ENCODE measurements at places on chromosomes 2 and 18.

DNA sequence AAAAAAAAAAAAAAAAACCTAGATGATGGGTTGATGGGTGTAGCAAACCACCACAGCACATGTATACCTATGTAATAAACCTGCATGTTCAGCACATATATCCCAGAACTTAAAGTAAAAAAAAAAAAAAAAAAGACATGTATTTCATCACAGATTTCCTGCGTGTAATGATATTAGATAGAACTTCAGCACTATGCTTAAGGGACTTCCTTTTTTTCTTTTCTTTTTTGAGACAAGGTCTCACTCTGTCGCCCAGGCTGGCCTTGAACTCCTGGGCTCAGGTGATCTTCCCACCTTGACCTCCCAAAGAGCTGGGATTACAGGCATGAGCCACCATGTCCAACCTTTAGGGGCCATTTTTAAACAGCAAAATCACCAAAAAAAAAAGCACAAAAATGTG, 42.0 kb downstream of the NEURL3 start:
- no peak for DNase-seq

GRCh38 chr2:1366546-1367134, 46.6 kb upstream of the TPO start:
- no peak for DNase-seq

DNA sequence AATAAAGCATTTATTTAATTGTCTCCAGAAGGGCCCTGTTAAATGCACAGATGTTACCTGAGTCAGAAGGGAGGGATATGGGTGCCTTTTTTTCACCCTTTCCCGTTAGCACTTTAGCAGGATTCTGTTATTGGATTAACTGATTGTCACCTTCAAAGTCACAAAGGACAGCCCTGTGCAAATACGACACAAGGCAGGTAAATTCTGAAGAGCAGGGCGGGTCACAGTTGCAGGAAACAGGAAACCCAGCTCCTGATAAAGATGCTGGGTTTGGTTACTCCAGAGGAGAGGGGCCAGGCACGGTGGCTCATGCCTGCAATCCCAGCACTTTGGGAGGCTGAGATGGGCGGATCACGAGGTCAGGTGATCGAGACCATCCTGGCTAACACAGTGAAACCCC, 11.4 kb upstream of the PKDCC start:
- no peak for DNase-seq

DNA sequence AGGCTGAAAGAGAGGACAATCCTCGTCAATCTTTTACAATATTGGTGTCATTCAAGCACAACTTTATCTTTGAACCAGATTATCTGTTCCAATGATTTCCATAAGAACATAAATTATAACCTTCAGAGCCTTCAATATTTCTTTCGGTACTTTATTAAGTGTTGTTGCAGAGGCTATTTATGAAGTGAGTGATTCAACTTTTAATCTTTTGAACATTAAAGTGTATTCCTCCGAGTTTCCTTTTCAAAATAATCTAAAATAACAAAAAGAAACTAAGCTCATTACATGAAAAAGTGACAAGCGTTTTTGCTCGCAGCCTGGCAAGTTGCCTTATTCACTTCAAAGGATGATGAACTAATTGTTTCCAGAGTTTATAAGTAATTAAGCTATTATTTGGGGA, 149.0 kb downstream of the MEIS1 start:
- DNase-seq = no peak

DNA sequence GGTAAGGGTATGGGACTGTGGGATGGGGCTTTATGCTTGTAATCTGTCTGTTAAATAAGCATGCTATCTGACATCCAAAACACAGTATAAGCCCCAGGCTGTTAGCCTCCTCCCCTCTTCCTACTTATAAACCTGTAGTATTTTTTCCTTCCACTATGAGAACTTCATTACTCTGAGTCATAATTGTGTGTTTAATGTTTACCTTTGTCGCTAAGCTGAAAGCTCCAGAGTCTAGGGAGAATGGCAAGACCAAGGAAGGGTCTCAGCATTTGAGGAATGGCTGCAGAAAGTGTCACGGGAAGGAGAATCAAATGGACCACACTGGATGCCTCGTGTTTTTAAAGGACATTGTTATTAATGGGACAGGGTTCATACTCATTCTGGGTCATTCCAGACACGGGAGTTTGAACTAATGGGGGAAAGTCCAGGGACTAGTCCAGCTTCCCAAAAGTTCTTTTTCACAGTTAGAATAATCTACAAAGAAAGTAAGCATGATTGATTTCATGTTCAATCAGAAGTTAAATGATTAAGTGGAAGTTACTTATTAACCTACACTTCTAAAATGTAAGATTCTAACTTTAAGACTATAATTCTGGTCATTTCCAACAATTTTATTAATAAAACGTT, 292.2 kb downstream of the AFF3 start:
- no peak for DNase-seq

DNA sequence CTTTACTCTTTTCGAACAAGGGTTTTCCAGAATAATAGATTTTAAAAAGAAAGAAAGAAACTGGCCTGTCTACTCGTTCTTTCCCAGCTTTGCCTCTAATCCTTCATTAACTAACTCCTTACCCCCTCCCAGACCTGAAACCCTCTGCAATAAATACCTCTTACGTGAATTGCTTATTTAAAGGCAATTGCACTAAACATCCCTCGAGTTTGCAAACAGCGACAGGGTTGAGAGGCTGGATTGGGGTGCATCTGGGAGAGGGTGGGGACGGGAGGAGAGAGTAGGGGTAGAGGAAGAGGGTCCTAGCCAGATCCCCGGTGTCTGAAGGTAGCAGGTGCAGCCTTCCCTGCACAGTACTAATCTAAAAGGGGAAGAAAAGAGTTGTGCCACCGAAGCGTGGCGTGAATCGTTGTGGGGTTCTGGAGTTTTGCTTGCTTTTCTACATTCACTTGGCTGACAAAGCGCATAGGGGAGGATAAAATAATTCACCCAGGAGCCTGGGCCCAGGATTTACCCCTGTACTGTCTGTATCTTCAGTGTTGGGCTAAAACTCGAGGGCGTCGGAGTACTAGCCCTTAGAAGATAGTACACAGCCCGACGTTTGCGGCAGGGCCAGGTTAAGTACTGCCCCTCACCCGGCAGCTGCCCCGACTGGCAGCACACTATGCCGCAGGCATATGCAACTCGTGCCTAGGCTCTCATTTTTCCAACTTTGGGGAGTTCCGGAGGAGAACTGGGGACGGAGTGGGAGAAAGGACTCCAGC, 1.9 kb upstream of the NEUROD1 start:
- DNase-seq = no peak

DNA sequence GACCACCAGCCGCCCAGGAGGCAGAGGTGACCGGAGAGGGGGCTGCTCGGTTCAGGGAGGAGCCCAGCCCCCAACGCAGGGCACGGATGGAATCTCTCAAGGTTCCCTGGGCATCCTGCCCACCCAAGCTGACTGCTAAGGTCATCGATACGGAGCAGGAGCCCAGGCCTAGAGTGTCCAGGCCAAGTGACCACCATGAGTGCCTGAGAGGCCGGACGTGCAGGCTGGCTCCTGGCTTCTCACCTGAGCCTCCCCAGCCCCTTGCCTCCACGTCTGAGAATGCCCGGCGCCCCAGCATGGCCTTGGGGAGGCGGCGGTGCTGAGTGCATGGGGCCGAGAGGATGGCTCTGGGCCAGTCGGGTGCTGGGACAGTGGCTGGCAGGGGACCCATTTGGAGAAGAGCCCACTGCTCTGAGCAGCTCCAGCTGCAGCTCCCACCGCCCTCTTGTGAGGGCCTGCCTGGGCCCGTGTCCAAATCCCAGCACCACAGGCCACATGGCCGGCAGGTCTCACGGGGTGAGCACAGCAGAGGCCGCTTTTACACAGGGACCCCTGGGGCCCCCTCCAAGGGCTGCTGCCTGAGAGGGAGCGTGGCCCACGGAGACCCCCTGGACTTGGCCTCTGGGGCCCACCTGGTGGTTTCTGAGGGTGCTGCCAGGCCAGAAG, 102.8 kb upstream of the CTDP1 start:
- no peak for DNase-seq

DNA sequence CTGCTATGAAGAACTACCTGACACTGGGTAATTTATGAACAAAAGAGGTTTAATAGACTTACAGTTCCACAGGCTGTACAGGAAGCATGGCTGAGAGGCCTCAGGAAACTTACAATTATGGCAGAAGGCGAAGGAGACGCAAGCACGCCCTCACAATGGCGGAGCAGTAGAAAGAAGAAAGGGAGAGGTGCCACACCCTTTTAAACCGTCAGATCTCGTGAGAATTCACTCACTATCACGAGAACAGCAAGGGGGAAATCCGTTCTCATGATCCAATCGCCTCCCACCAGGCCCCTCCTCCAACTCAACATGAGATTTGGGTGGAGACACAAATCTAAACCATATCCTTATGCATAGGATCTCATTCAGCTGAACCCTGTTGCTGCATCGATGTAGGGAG, 84.6 kb upstream of the ZNF532 start:
- DNase-seq = no peak

- DNase-seq = no peak
Measured at GRCh38 chr2:230254152-230254881, 28.8 kb downstream of the SP140 start.

DNA sequence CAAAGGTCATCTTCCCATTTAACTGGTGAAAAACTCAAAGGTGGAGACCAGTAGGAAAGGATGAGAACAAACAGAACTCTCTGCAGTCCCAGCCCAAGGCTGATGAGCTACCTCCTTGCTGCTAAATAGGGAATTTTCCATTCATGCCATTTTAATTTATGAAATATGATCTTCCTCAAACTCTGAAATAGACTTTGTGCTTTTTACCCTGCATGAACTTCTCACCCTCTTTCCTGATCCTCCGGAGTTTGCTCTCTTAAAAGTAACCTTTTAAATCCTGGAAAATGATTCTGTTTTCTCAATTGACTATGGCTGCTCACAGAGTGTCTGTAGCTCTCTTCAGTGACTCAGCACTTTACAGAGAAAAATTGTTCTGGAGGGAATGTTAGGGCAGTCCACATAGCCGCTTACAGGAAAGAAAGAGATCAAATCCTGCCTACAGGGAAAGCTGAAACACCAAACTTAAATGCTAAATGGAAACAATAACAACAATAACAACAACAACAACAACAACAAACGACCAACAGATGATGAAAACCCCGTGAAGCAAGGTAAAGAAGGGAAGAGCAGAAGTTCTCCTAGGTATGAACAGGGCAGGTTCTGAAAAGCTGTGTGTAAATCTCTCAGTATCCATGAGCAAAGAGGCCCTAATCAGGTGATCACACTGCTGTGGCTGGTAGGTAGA, 79.8 kb upstream of the SESTD1 start:
- no peak for DNase-seq

DNA sequence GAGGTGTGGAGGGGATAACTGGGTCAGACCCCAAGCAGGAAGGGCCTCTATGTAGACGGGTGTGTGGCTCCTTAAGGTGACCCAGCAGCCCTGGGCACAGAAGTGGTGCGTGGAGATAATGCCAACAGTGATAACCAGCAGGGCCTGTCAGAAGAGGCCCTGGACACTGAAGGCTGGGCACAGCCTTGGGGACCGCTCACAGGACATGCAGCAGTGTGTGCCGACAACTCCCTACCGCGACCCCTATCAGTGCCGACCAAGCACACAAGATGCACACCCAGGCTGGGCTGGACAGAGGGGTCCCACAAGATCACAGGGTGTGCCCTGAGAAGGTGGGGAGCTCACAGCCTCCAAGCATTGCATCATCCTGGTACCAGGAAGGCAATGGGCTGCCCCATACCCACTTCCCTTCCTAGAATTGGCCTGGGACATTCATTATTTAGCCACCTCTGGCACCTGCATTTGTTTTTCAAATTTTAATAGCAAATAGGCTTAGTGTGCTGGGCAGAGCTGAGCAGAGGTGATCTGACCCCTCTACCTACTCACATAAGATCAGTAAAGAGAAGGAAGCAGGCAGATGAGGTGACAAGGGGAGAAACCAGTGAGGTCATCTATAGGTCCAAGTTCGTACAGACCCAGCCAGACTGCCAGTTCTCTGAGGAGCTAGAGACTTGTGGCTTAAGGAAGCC, 55.2 kb downstream of the BCL11A start:
- no peak for DNase-seq

DNA sequence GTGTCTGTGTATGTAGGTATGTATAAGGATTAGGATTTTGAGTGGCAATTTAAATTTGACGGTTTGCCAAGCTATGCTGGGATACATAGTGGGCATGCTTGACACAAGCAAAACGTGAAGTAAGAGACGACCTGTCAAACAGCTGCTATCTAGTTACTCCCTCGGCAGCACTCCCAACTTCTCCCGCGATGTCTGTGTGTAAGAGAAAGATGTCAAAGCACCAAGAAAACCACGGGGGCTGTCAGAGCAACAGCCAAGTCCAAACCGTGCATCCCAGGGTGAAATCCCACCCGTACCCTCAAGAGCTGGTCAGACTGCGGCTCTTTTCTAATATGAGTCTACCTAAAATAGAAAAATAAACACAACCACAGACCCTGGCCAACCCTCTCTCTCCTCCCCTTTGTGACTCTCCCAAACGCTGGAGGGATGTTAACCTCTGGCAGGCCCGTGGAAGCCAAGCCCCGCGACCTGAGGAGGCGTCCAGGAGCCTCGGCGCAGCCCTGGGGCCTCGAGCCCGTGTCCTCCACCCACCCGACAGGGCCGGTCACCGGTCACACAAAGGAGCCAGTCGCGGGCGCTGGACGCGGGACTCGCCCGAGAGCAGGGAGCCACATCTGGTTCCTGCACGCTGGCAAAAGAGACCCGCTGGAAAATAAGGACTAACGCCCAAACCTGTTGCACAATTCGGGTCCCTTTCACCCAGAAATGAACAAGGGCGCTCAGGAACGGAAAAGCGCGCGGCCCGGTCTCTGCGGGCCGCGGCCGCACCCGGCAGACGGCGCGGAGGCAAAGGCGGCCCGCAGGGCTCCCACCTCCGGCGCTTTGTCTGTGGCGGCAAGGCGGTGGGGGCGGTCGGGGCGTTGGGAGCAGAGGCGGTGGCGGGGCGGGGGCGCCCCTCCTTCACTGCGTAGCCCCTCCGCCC, 925 bp downstream of the SESTD1 start:
- peak; percentile 2 for DNase-seq

GRCh38 chr18:12491611-12492435, 84.1 kb downstream of the PRELID3A start:
- DNase-seq = no peak
